ENCODE measurements at places on chromosomes 7 and 10.

- DNase-seq = no peak
Measured at GRCh38 chr7:135798095-135798494, 49.5 kb upstream of the FAM180A start.

GRCh38 chr10:6542999-6543430 is 37.1 kb downstream of the PRKCQ start:
- DNase-seq = no peak

GRCh38 chr10:131698986-131699385 is 201.8 kb upstream of the PPP2R2D start:
- DNase-seq = peak; percentile 23

GRCh38 chr7:133065301-133065700 is 16.6 kb downstream of the CHCHD3 start:
- DNase-seq = no peak

- DNase-seq = no peak
Measured at GRCh38 chr10:113285305-113285704, 267.5 kb upstream of the HABP2 start.

DNA sequence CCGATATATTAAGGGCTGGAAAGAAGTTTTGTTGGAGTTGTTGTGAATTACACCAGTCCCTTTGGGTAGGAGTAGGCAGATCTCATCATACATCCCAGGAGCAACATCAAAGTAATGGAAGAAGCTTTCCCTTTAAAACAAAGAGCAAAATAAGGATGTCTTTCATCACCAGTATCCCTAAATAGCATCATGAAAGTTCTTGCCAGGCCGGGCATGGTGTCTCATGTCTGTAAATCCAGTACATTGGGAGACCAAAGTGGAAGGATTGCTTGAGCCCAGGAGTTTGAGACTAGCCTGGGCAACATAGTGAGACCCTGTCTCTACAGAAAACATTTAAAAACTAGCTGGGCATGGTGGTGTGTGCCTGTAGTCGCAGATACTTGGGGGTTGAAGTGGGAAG is 38.7 kb downstream of the LRRC20 start:
- DNase-seq = no peak

- no peak for DNase-seq
Measured at GRCh38 chr10:108696792-108697477, 1226.4 kb downstream of the XPNPEP1 start.

- no peak for DNase-seq
Measured at GRCh38 chr10:15724683-15725082, 5.0 kb upstream of the ITGA8 start.

- DNase-seq = no peak
Measured at GRCh38 chr10:5620966-5621365, 45.4 kb downstream of the ASB13 start.

GRCh38 chr7:80885757-80886156 is 33.1 kb downstream of the SEMA3C start:
- DNase-seq = no peak
